ENCODE measurements at places on chromosomes 3 and 15.

DNA sequence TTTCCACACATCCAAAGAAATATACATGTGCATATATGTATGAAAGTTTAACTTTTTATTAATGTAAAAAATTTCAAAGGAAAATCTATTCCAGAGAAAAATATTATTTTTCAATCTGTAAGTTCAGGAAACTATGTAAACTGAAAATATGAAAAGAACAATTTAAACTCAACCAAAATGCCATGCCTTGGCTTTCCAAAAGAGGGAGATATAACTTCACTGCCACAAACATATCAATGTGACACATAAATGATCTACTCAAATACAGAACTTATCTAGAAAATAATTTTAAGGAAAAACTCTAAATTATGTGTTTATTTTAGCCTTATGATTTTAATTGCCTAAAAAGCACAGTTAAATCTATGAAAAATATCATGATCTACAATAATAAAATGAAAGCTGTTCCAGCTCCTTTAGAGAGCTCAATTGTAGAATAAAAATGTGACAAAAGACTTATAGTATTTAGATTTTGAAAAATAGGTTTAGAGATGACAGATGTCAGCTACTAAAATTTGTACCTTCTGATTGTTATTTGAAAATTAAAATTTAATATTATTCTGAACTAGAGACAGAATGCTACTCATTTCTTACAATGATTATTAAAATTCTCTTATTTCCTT, 94.8 kb downstream of the GBE1 start:
- peak; percentile 32 for DNase-seq

DNA sequence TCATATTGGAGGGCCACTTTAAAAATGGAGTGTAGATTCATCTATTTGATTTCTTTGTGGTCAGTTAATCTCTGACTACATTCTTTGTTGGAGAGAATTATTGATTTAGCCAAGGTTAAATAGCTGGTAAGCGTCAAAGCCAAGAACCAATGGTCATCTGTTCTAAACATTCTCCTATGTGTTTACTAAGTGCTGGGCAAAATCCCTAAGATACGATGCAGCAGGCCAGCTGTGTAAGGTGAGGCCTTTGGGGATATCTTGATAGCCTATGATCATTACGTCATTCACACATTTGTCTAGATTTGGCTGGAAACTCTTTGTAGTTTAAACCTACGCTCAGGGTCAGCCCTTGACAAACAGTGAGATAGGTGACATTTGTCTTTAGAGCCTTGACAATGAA, 236.2 kb downstream of the NR1D2 start:
- DNase-seq, result no peak

DNA sequence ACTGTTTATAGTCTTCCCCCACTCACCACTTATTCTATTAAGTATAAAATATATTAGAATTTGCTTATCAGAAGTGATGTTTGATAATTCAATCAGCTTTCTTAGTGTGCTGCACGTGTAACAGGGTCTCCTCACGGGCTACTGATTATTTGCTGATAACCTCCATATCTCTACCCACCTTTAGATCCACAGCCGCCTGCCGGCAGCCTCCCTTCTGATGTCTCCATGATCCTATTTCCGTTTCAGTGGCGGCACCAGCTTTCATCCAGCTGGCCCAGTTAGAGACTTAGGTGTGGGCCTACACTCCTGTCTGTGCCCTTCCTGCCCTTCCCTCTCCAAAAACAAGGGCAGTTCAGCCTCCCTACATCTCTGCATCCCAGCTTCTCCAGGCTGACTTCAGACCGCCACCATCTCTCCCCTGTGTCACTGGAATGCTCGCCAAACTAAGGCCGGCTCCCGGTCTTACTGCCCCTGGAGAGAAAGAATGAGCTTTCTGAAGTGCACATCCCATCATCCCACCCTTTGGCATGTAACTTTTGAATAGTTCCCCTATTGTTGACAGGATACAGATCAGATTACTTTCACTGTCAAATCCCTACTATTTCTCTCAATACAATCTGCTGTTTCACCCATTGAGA, 76.6 kb upstream of the PRTG start:
- no peak for DNase-seq

GRCh38 chr3:116034794-116035193, 410.5 kb downstream of the LSAMP start:
- no peak for DNase-seq

- peak; percentile 67 for DNase-seq
Observed at GRCh38 chr15:41648770-41649169, 11.4 kb upstream of the MGA start.

- DNase-seq, result no peak
Observed at GRCh38 chr3:123155471-123156011, 46.2 kb upstream of the SEC22A start.

DNA sequence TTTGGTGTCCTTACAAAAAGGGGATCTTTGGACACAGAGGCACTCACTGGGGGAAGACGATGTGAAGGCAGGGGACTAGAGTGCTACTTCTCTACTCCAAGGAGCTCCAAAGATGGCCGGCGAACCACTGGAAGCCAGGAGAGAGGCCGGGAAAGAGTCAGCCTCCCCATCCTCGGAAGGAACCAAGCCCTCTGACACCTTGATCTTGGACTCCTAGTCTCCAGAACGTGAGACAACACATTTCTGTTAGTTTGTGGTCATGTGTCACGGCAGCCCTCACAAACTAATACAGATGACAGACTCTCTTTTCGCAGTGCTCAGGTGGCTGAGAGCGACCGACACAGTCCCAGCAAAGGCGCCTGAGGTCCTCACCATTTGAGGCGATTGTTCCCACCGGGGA, 24.4 kb upstream of the ATP2B2 start:
- no peak for DNase-seq

- DNase-seq, result peak; percentile 80
Observed at GRCh38 chr3:48194446-48195071, 6.3 kb upstream of the CDC25A start.

DNA sequence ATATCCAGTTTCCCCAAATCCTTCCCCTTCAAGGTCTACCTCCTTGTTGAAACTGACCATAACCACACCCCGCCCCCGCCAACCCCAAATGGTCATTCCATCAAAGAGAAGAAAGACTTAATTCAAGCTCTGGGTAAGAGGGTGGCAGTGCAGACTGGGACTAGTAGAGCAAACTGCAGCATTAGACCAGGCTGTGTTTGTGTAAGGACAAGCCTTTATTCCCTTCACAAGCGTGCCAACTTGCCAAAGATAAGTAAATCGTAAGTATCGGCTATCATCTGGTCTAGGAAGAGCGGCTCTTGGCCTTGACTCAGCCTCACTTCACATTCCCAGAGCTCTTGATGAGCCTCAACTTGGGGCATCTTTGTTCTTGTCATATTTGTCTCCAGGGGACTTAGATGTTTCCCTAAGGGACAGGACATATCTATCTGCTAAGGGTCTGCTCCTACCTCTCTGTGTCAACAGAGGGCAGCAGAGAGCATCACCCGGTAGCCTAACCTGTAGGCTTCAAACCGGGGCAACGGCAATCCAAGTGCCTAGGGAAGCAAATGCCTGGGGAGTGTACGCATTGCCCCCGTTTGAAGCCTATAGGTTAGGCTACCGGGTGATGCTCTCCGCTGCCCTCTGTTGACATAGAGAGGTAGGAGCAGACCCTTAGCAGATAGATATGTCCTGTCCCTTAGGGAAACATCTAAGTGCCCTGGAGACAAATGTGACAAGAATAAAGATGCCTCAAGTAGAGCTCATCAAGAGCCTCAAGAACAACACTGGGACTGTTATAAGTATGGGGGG, 8.9 kb upstream of the MAP3K13 start:
- DNase-seq, result peak; percentile 34

DNA sequence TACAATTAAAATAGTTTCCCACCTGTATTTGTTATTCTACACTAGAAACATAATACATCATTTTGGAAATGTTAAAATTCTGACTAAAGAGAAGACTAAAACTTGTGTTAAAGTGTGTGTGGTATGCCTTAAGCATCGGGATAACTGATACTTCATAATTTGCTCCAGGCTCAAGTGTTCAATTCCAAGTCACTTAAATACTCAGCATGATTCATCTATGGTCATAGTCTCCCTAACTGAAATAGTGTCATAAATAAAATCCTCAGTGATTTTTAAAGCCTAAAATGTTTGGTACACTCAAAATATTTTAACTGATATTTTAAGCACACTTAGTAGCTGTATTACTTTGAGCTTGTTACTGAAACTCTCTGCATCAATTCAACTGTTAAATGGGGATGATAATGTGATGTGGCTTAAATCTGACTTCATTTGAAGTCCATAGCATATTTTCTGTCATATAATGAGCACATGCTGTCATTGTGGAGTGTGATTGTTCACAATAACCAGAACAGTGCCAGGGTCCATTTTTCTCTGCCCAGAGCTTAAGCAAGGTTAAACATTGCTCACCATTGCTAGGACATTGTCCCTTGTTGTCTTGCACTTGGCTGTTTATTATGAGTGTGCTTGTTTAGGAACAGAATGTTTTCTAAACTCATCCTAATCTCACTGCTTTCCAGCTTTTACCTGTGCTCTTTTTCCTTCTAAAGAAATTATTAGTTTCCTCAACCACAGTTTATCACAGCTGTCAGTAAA, 122.2 kb downstream of the KLHL25 start:
- peak; percentile 35 for DNase-seq

DNA sequence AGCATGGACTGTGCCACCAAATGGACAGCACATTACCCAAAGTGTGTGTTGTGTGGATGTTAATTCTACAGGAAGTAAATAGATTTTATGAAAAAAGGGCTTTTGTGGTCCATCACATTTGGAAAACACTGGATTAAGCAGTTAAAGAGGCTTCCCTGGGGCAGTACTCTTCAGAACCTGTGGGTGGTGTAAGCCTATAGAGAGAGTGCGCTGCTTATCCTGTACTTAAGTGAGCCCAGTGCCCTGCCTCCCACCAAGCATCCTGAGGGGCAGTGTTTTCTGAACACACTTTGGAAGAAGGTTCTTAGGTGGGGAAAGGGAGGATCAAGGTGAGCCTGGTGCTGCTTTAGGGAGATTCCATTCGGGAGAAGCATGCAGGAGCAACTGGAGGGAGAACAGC, 10.9 kb downstream of the TTLL3 start:
- no peak for DNase-seq

DNA sequence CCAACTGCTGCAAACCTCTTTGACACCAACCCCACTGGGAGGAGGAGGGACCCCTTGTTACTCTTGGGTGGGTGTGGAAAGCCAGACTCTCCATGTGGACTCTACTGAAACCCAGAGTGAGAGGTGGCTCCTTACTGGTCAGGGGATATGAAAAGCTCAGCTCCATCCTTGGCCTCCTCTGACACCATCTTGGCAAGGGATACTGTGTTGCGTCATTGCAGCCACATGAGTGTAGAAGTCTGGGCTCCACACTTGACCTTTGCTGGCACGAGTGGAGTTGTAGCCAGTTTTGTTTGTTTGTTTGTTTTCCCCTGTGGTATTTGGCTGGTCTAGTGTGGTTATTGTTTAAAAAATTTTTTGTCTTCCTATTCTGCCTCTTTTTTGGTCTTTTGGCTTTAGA, 289.1 kb downstream of the GAP43 start:
- peak; percentile 26 for DNase-seq

- DNase-seq, result no peak
Observed at GRCh38 chr15:69910514-69910913, 187.2 kb downstream of the TLE3 start.

DNA sequence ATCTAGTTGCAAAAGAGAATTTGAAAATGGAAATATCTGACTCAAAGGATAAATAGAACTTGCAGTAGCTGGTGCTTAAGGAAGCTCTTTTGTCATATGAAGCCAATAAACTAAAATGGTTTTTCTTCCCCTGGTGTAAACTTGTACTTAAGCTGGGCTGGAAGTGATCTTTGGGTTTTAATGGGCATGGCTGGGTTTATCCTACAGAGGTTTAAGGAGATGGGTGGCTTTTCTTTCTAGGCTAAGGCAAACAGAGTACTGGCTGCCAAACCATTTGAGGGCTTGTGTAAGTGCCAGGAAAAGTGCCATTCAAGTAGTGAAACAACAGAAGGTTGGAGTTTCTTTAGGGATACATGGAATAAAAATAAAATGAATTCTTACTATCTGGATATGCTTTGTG, 12.1 kb upstream of the UTS2B start:
- no peak for DNase-seq

DNA sequence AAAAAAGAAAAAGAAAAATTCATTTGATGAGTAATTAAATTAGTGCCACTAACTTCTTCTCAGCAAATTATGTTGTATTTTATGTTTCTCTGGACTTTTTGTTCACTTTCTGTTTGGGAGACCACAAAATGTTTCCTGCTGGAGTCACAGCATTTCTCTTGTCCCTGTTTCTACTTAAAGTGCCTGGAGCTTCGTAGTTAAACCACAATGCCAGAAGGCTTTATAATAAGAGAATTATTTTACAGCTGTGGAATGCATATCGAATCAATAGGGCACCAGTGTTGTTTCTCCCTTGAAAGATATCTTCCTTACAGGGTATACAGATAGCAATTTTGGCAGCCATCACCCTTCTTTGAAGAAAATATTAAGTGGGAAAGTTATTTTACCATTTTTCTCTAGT, 3.2 kb downstream of the DTWD1 start:
- DNase-seq, result peak; percentile 66

DNA sequence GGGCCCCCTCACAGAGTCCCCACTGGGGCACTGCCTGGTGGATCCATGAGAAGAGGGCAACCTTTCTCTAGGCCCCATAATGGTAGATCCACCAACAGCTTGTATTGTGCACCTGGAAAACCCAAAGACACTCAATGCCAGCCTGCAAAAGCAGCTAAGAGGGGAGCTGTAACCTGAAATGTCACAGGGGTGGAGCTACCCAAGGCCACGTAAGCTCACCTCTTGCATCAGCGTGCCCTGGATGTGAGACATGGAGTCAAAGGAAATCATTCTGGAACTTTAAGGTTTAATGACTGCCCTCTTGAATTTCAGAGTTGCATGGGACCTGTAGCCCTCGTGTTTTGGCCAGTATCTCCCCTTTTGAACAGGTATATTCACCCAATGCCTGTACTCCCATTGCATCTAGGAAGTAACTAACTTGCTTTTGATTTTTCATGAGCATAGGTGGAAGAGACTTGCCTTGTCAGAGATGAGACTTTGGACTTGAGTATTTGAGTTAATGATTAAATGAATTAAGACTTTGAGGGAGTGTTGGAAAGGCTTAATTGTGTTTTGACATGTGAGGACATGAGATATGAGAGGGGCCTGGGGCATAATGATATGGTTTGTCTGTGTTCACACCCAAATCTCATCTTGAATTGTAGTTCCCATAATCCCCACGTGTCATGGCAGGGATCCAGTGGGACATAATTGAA, 900.9 kb upstream of the ROBO1 start:
- no peak for DNase-seq

Measured in AG08395 (cell line).